NCI-H2029 treated with DMSO at 0.1 percent for 48 hours (cell line): ENCODE measurements at places on chromosomes 3 and 15.

DNA sequence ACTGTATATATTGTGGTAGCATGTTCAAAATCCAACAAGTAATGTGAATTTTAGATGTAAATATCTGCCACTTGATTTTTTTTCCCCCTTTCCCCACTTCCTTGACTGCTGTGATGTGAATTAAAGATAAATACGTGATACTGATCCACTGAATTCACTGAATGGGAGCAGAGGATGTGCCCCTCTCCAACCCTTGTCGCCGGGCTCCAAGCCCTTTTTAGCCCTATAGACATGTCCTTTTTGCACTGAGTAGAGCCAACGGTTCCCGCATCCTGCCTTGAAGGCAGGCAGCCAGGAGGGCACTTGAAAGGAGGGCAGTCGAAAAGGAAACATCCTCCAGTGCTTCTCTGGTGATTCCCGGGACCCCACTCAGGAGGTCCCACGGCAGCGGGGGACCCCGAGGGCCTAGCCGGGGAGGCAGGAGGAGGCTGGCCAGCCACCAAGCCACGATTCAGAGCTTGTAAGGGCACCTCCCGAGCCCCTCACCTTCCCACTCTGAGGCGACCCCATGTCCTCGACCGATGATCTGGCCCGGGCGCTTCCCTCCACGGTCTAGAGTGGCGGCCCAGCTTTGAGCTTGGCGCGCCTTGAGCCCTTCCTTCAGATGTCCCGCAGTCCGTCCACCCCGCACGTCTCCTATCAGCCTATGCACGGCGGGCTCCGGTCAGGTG, 901 bp upstream of the MANF start:
- DNase-seq, result no peak

DNA sequence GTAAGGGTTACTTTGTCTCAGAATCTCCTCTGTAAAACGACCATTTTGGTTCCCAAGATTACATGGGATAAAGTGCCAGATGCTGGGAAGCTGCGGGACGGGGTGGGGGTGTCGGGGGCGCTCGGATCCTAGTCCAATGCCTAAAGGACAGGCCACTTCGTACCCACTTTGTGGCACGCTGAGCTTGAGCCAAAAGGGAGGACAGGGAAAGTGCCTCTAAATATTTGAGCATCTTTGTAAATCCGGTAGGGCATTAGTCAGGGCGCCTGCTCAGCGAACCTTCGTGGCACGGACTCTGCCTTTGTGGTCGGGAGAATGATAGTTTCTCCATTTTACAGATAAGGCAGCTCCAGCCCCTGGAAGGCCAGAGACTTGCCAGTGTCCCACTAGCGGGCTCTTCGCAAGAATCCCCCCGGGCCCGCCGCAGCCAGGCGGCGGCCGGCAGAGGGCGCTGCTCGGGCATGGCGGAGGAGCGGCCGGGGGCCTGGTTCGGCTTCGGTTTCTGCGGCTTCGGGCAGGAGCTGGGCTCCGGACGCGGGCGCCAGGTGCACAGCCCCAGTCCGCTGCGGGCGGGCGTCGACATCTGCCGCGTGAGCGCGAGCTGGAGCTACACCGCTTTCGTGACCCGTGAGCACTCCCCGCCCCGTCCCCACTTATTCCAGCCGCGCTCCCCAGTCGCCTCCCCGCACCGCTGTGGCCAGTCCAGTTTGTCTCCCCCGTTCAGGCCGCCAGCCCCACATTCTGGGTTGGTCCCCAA, 1.8 kb downstream of the RCCD1 start:
- no peak for DNase-seq

DNA sequence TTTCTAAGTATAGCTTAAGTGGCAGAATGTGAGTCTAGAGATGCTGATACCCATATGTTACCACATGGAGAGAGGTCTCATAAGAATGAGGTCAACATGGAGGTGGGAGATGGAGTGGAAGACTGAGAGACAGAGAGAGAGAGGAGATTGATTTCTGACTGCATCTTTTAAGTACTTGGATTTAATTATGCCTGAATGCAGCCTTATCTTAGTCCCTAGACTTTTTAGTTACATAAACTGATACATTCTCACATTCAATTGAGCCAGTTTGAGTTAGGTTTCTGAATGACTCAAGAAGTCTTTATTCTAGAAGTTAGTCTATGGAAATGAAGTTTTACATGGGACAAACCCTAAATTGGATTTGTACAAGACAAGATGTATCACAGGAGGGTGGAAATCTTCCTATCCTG, 58.5 kb upstream of the TNFSF10 start:
- no peak for DNase-seq

- no peak for DNase-seq
Measured at GRCh38 chr15:60496853-60497252, 17.9 kb upstream of the ICE2 start.

DNA sequence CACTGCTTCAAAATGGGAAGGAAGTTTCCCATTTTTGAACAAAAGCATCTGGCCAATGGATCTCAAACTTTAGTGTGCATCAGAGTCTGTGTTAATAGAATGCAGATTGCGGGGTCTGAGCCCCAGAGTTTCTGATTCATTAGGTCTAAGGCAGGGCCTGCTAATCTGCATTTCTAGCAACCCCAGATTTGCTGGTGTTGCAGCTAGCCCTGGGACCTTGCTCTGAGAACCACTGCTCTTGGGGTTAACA, 30.7 kb upstream of the USP3 start:
- no peak for DNase-seq

DNA sequence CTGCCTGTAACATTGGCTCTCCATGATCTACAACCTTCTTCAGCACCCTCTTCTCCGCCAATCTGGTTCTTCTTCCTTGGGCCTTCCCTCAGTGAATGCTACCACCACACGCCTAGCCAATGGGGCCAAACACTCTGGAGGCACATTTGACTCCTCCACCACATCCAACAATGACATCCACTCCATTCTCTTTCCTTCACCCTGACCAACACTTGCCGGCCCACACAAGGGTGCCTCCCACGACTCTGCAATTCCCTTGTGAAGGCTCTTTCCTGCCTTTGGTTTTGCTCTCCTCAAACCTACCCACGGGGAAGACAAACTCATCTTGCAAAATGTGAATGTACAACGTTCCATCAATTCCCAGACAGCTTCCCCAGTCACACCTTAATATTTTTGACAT, 263.8 kb downstream of the FOXP1 start:
- DNase-seq, result no peak

DNA sequence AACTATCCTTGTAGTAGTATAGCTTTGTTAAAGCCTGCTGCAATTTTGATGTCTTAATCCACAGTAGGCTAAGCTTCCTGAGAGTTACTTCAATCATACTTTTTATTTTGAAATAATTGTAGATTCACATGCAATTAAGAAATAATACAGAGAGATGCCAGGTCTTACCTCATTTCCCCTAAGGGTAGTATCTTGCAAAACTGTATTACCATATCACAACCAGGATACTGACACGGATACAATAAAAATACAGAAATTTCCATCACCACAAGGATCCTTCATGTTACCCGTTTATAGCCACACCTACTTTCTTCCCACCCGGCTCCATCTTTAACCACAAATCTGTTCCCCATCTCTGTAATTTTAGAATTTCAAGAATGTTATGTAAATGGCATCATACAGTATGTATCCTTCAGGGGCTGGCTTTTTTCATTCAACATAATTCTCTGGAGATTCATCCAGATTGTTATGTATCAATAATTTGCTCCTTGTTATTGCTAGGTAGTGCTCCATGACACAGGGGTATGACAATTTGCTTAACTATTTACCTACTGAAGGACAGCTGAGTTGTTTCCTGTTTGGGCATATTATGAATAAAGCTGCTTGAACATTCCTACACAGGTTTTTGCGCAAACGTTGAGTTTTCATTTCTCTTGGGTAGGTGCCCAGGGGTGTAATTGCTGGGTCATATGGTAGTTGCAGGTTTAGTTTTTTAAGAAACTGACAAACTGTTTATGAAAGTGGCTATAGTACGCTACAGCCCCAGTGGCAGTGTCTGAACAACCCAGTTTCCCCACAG, 21.6 kb downstream of the BDH1 start:
- no peak for DNase-seq
